ENCODE measurements at places on chromosomes 6 and 20.
A peak's percentile ranks its signal among the peaks of the same experiment; 100 is the strongest.

- H3K36me3 ChIP-seq: peaks cover 4% of the 10 kb centered on the region
- H3K4me3 ChIP-seq: peak overlapping the region; percentile 95
- H3K4me1 ChIP-seq: 0 out of 2 replicates have a peak, but pooled peaks cover 1% of the 10 kb centered on the region
- H3K27me3 ChIP-seq: no peaks in the 10 kb centered on the region
Observed at GRCh38 chr20:408843-409696, 971 bp downstream of the RBCK1 start.

DNA sequence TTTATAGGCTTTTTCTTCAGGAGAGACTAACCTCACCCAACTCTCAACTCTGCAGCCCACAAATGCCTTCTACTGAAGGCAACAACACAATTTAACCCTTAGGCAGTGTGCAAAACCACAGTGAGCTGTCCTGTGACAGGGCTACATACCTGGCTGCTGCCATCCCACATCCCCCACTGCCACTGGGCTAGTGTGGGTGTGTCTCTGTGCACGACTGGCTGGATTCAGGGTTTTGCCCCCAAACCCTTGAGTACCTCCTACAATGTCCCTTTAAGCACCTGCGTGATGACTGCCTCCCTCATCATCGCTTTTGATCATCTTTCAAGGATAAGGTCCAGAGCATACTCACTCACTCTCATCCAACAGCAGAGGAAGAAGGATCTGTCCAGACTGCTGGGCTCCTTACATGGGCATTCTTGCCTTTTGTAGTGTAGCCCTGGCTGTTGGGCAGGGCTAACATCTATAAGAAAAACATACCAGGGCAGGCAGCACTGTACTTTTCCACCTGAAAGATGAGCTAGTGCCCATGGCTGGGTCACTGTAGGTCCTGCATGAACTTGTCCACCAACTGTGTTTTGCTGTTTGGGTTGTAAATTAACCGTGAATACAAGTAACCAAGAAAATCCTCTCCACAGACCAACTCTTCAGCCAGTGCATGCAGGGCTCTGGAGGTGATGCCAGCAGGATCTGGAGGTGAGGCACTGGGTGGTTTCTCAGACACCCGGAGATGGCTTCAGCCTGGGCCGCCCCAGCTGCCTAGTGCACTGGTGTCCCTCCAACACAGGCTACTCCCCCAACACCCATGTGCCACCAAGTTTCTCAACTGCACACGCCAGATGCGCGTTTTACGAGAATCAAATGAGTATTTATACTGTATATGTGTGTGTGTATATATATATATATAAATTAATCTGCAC lies 45.2 kb downstream of the PLCG1 start:
- no peaks in the 10 kb centered on the region for H3K4me1 ChIP-seq
- DNase-seq: no peak
- H3K36me3 ChIP-seq: no peaks in the 10 kb centered on the region
- no peak overlapping the region for H3K4me3 ChIP-seq
- H3K27ac ChIP-seq: no peak overlapping the region

DNA sequence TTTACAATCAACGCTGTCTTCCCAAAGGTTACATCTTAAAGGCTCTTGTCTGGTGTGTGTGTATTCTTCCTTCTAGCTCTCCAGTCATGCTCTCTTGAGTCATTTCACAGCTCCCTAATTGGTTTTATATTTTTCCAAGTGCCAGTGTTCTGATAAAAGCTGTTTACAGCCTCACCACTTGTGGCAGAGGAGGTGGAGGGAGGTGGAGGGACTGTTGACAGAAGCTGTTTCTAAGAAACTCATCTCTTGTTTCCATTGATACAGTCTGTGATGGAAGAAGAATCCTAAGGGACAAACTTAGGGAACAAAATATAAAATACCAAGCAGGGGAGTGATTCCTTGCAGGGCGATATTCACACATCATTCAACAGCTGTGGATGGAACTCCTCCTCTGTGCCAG lies 64.0 kb downstream of the QRSL1 start:
- no peak overlapping the region for H3K27ac ChIP-seq
- peaks cover 3% of the 10 kb centered on the region for H3K4me1 ChIP-seq
- H3K36me3 ChIP-seq: no peaks in the 10 kb centered on the region
- DNase-seq: no peak

- H3K36me3 ChIP-seq: no peaks in the 10 kb centered on the region
- H3K4me1 ChIP-seq: no peaks in the 10 kb centered on the region
- H3K27me3 ChIP-seq: no peaks in the 10 kb centered on the region
- H3K27ac ChIP-seq: no peak overlapping the region
- no peak for DNase-seq
Observed at GRCh38 chr6:11711984-11712711, 66.5 kb downstream of the ADTRP start.

GRCh38 chr6:153849072-153849779 lies 189.8 kb upstream of the OPRM1 start:
- no peaks in the 10 kb centered on the region for H3K36me3 ChIP-seq
- H3K4me3 ChIP-seq: no peak overlapping the region
- peaks cover 4% of the 10 kb centered on the region for H3K4me1 ChIP-seq
- no peaks in the 10 kb centered on the region for H3K27me3 ChIP-seq
- DNase-seq: no peak
- no peak overlapping the region for H3K27ac ChIP-seq

DNA sequence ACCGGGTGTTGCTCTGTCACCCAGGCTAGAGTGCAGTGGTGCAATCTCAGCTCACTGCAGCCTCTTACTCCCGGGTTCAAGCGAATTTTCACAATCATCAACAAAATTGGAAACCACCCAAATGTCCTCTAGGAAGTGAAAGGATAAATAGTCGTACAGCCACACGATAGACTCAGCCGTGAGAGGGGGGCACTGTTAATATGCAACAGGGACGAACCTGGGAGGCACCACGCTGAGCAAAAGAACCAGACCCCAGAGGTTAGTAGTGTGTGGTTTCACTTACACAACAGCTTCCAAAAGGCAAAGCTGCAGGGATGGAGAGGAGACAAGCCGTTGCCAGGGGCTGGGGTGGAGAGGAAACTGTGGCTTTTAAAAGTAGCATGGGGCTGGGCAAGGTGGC lies 30.1 kb upstream of the NTSR1 start:
- no peaks in the 10 kb centered on the region for H3K27me3 ChIP-seq
- no peak overlapping the region for H3K4me3 ChIP-seq
- no peak for DNase-seq

GRCh38 chr20:7470912-7471311 lies 469.3 kb downstream of the HAO1 start:
- no peaks in the 10 kb centered on the region for H3K27me3 ChIP-seq
- H3K4me1 ChIP-seq: no peaks in the 10 kb centered on the region
- no peak overlapping the region for H3K4me3 ChIP-seq
- no peak for DNase-seq

DNA sequence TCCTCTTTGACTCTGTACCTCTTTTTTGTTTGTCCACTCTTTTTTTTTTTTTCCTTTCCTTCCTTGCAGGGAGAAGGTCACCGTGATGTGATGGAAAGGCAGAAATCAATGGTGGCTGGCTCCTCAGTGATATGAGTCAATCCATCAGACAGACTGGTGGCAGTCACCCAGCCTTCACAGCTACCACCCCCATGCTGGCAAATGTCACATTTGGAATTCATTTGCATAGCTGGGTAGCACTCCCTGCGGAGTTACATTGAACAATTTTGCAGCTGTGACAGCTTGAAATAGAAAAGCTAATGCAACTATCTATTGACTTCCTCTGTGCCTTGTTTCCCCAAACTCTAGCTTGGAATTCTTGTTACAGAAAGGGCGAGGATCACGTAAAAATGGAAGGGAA lies 668.4 kb downstream of the C6orf118 start:
- no peaks in the 10 kb centered on the region for H3K36me3 ChIP-seq
- no peaks in the 10 kb centered on the region for H3K27me3 ChIP-seq
- DNase-seq: no peak

GRCh38 chr6:120876424-120876823 lies 457.9 kb downstream of the TBC1D32 start:
- no peaks in the 10 kb centered on the region for H3K4me1 ChIP-seq
- no peaks in the 10 kb centered on the region for H3K36me3 ChIP-seq
- H3K27me3 ChIP-seq: no peaks in the 10 kb centered on the region
- no peak overlapping the region for H3K27ac ChIP-seq
- DNase-seq: no peak

- peaks cover 2% of the 10 kb centered on the region for H3K4me1 ChIP-seq
- no peak overlapping the region for H3K27ac ChIP-seq
- H3K27me3 ChIP-seq: no peaks in the 10 kb centered on the region
- no peak for DNase-seq
Observed at GRCh38 chr20:56685879-56686278, 56.8 kb downstream of the TFAP2C start.

- no peak overlapping the region for H3K4me3 ChIP-seq
- H3K27ac ChIP-seq: no peak overlapping the region
- no peak for DNase-seq
- H3K4me1 ChIP-seq: no peaks in the 10 kb centered on the region
Observed at GRCh38 chr6:85192596-85192995, 257.3 kb upstream of the NT5E start.

- no peak overlapping the region for H3K27ac ChIP-seq
- DNase-seq: no peak
- no peak overlapping the region for H3K4me3 ChIP-seq
- H3K27me3 ChIP-seq: no peaks in the 10 kb centered on the region
- no peaks in the 10 kb centered on the region for H3K4me1 ChIP-seq
Observed at GRCh38 chr6:100001915-100002388, 7.9 kb upstream of the MCHR2 start.

- H3K4me3 ChIP-seq: no peak overlapping the region
- H3K4me1 ChIP-seq: peaks cover 6% of the 10 kb centered on the region
- no peaks in the 10 kb centered on the region for H3K36me3 ChIP-seq
- H3K27ac ChIP-seq: no peak overlapping the region
Observed at GRCh38 chr20:17875106-17875980, 93.3 kb downstream of the SNX5 start.

- no peak overlapping the region for H3K27ac ChIP-seq
- H3K4me1 ChIP-seq: no peaks in the 10 kb centered on the region
- H3K4me3 ChIP-seq: no peak overlapping the region
Observed at GRCh38 chr20:3183896-3184612, 10.7 kb upstream of the LZTS3 start.

DNA sequence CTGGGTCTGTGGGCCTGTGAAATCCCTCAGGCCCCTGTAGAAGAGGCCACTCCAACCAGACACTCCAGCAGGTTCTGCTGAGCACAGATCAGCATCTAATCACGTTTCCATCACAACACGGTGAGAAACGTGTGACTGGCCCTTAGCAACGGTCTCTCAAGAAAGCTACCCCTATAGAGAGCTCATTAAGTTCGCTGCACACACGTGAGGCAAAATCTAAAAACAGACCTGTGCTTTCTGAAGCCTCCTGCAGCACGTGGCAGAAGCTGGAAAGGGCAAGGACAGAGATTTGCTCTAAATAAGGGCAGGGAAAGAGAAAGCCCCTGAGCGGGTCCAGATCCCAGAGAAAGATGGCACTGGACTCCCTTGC lies 56.5 kb downstream of the GPR6 start:
- no peaks in the 10 kb centered on the region for H3K4me1 ChIP-seq
- H3K36me3 ChIP-seq: no peaks in the 10 kb centered on the region
- H3K27ac ChIP-seq: no peak overlapping the region
- H3K4me3 ChIP-seq: no peak overlapping the region
- no peaks in the 10 kb centered on the region for H3K27me3 ChIP-seq
